ENCODE measurements at places on chromosomes 2 and 18.

GRCh38 chr2:73759285-73759764, 20.6 kb downstream of the DUSP11 start:
- DNase-seq: no peak

DNA sequence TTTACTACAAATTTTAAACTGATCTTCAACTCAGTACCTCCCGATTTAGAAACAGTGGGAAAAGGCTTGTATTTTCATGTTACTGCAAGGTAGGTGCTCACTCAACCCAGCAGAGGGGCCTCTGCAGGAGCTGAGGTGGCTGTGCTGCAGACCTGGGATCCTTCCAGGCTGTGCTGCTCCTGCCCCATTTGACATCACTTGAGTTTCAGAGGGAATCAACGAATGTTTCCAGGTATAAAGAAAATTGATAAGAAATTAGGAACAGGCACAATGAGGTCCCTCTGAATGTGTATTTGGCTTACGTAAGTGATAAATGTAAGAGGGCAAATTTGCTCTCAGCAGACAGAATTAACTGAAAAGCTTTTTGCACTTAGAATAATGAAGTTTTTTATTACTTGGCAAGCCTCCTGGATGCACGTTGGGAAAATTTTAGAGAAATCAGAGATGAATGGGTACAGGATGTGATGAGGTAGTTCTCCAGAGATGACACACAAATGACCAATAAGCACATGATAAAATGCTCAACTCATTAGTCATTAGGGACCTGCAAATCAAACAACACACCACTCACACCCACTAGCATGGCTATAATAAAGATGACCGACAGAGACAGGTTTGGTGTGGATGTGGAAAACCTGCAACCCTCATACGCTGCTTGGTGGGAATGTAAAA, 114.0 kb downstream of the NOL10 start:
- DNase-seq: no peak

DNA sequence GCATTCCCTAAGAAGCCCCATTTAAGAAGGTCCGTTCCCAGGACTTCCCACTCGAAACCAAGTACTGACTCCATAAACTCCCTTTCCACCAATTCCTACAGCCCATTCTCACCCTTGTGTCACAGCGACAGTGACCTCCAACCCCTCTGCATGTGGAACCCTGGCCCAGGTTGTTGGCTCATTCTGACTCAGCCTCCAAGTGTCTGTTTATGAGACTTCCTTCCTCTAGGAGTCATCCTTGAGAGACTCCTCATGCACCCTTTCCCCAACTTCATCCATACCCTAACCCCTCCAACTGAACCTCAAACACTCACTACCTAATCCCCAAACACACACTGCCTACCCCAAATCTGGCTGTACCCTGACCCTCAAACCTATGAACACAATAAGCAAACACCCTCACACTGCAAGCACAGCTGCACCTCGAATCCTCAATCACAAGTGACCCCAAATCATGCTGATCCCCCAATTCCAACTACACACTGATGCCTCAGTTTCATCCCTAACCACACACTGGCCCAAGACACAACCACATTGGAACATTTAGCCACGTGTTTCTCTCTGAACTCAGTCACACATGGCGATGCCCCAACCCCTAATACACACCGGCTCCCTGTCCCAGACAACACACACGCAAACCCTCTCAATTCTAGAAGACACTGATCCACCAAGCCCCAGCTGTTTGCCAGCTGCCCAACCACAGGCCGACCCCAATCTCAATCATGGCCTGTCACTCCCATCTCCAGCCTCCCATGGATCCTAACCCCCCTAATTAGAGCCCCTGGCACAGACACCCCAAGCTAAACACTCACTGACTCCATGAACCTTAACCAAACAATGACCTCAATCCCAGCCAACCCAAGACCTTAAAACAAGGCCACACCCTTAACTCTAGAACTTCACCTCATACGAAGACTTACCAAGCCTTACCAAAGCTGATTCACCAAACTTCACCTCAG, 219.6 kb downstream of the CYP26B1 start:
- DNase-seq: no peak

GRCh38 chr2:44522846-44523245, 161.1 kb downstream of the CAMKMT start:
- no peak for DNase-seq

DNA sequence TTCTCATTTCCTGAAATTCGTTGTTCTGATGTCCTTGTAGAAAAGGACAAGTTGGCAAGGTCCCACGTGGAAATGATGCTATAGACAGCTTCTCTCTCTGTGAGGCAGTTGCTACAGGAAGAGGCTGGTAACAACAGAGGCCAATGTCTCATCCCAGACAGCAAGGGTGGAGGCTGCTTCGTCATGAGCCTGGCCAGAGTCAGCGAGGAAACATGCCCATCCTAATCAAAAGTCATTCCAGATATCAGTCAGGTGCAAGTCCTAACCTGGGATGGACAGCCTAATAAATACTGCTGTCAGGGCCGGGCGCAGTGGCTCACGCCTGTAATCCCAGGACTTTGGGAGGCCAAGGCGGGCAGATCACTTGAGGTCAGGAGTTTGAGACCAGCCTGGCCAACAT, 6.4 kb upstream of the SMAD7 start:
- DNase-seq: no peak

GRCh38 chr2:192267484-192267883, 72.8 kb upstream of the TMEFF2 start:
- DNase-seq: no peak
